Jurkat, Clone E6-1 (cell line): ENCODE measurements at places on chromosomes 1 and 21.
A peak's percentile ranks its signal among the peaks of the same experiment; 100 is the strongest.

DNA sequence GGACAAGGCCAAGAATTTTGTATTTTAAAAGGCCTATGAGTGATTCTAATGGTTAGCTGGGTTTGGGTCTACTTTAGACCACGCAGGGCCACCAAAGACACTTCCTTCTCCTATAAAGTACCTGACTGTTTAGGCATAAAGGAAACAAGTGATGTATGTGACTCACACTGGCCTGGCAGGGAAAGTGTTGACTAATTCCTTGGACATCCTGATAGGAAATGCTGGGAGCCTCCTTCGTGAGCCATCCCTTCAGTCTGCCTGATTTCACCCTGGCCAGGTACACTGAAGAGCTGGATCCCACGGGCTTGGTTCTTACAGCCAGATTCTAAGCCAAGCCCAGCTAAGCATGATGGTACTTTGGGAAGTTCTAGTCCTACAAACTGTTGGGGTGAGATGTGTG, 100.5 kb upstream of the HMGB4 start:
- DNase-seq = no peak

DNA sequence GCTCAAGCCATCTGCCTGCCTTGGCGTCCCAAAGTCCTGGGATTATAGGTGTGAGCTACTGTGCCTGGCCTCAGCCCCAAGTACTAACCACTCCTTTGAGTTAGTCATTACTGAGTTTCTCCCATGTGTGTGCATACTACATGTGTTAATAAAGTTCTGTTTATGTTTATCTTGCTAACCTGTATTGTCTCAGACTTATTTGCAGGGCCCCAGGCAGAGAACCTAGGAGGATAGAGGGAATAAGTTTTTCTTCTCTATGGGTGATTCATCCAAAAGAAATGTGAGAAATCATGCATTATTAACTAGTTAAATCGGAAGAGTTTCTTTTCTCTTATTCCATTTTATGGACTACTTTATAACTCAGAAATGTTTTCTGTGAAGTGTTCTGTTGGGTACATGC, 203.9 kb upstream of the CACYBP start:
- no peak for DNase-seq

GRCh38 chr1:235776396-235776795, 90.3 kb downstream of the LYST start:
- no peak for DNase-seq

DNA sequence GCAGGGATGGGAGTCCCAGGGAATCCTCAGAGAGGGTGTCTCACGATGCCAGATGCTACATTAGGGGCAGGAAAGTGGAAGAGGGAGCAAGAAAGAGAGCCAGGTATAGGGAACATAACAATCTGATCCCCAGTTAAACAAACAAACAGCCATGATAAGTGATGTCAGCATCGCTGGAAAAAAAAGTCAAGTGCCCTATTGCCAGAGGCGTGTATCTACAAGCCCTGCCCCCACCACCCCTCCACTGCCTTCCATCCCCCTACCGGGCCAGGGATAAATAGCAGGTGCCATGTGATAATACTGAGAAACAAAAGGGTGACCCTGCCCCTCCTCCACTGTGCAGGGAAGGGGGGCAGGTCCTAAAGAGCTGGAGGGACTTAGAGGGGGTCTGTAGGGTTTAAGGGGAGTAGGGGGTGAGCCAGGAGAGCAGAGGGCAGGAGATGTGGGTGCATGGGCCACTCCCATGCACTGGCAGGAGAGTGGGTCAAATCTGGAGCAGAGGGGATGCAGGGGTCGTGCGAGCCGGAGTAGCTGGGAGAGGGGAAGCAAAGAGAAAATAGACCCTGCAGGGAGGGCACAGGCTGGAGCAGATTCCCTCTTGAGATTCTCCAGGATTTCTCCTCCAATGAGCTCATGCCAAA, 3.4 kb downstream of the SLC26A9 start:
- DNase-seq = peak; percentile 73

DNA sequence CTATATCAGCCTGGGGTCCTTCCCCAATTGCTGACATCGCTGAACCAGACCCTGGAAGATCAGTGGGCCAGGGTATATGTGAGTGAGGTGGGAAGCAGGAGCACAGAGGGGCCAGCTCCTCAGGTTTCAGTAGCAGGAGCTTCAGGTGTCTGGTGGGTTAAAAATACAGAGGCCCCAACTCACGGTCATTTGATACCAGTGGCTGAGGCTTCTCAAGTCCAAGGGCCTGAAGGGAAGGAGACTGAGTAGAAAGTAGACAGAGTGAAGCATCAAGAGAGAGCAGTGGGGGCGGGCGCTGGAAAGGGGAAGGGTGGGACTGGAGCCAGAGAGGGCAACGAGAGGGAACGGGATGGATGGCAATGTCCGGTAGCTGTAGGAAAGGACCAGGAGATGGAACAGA, 2.0 kb upstream of the CASQ1 start:
- DNase-seq = no peak

- no peak for DNase-seq
Observed at GRCh38 chr1:168137515-168137821, 738 bp upstream of the GPR161 start.

GRCh38 chr1:90400131-90400530, 317.0 kb downstream of the BARHL2 start:
- no peak for DNase-seq

- DNase-seq = no peak
Observed at GRCh38 chr21:45304945-45305344, 17.2 kb upstream of the POFUT2 start.

GRCh38 chr1:118254001-118254400, 69.0 kb upstream of the SPAG17 start:
- no peak for DNase-seq

DNA sequence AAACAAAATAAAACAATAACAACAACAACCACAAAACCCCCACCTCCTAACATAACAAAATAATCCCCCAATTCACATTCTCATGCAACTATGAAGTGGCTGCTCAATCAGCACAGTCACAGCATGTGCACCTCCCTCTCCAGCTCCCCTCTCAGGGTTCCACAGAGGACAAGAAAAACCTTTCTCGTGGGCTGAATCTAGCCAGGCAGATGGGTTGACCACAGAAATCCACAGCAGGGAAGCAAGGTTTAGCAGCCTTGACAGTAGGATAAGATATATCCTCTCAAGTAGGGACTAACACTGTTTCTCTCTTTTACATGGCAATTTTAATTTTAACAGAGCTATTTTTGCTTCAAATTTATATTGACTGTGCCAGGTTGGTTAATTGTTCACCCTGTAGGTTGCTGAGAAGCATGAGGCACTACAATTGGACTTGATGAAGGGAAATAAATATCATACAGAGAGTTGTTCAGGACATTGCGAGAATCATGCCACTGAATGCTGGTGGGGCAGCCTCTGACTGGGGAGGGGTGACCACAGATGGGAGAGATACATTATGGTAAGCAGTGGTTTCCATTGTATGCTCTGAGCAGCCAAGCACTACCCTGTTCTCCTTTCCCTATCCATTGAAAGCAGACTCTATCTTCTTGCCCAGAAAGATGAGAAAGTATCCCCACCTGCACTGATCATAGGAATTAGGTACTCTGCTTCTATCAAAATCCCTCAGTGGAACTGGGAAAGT, 535.1 kb downstream of the DPYD start:
- DNase-seq = no peak

- DNase-seq = no peak
Observed at GRCh38 chr1:245085508-245086095, 69.2 kb upstream of the KIF26B start.

- no peak for DNase-seq
Observed at GRCh38 chr1:87735750-87736149, 407.1 kb downstream of the LMO4 start.

GRCh38 chr1:81702903-81703302, 97.8 kb upstream of the ADGRL2 start:
- no peak for DNase-seq

GRCh38 chr1:113804421-113805255, 7.6 kb downstream of the RSBN1 start:
- no peak for DNase-seq

GRCh38 chr1:208251911-208252835, 8.0 kb upstream of the PLXNA2 start:
- DNase-seq = no peak

DNA sequence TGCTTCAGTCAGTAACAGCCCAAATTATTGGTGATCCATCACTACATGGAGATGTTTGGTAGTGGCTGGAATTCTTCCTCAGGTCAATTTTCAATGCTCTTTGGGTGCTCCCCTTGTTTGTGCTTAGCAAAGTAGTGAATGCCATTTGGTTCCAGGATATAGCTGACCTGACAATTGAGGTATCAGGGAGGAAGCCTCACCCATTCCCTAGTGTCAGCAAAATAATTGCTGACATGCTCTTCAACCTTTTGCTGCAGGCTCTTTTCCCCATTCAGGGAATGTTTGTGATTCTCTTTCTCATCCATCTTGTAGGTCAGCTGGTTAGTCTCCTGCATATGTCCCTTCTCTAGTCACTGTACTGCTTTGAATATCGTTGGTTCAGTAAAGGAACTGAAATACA, 7.1 kb upstream of the OR10K1 start:
- DNase-seq = no peak

- DNase-seq = no peak
Observed at GRCh38 chr21:29265690-29266479, 32.8 kb upstream of the BACH1 start.

DNA sequence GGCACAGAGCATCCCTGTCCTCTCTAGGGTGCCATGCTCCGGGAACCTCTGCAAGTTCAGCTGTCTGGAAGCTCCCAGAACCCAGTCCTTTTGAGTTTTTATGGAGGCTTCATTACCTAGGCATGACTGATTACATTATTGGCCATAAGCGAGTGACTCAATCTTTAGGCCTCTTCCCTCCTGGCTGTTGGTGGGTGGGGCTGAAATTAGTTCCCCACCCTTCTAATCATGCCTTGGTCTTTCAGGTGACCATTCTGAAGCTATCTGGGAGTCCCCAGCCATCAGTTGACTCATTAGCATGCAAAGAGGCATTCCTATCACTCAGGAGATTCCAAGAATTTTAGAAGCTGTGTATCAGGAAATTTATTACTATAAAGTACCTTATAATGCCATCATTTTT, 46.6 kb downstream of the WLS start:
- no peak for DNase-seq

DNA sequence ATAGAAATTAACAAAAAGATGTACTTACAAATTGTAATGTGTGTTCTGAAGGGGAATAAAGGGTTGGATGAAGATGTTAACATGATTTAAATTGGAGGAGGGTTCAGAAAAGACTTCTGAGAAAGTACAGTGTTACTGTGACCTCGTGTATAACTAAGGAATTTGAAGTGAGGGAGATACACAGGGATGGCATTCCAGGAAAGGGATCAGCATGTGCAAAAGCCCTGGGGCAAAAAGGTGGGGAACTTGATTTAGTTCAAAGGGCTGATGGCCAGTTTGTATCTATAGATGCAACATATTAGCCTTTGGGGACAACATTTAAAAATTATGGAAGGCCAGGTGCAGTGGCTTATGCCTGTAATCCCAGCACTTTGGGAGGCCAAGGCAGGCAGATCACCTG, 33.3 kb upstream of the DEGS1 start:
- DNase-seq = no peak

DNA sequence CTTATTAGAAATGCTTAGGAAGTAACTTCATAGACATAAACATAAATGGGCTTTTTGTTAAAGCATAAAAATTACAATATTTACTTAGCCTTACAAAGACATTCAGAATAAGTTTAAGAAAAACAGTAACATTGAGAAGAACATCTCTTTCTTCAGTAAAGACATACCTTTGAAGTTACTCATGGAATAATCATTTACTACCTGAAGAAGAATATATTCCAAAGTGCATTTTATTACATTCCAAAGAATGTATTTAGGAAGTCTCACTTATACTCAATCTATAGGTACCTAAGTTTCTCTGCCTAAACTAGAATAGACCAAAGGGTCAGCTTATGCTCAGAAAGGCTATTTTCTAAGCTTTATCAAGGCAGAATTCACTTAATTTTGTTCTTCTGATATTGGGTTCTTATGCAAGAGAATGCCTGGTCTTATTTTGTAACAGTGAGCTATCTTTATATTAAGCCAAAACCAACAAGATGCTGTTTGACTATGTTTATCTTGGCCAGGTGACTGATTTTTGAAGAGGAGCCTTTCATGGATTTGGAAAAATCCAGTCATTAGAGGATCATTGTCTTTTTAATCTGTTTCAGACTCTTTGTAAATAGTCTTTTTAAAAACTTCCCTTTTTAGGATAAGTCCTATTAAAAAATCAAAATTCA, 110.1 kb downstream of the OLFML2B start:
- no peak for DNase-seq

DNA sequence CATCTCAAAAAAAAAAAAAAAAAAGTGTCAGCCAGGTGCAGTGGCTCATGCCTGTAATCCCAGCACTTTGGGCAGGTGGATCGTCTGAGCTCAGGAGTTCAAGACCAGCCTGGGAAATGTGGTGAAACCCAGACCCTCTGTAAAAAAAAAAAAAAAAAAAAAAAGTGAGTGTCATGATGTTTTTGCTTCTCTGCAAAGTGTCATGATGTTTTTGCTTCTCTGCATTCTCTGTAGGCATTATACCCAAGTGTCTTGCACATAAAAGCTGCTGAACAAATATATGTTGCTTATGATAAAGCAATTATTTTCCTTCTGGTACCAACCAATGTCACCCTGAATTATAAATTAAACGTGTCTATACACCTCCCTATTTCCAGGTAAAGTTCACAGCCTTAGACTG, 1.7 kb downstream of the ACBD6 start:
- DNase-seq = no peak

DNA sequence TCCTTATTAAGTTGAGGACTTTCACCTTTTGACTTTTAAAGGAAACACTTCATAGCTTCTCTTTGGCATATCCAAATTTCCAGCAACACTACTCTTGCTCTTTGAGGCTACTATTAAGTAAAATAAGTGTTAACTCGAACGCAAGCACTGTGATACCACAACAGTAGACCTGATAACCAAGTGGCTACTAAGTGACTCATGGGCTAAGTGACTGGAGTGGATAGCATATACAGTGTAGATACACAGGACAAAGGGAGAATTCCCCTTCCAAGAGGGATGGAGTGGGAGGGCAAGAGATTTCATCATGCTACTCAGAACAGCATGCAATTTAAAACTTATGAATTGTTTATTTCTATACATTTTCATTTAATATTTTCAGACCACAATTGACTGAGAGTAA, 9.8 kb upstream of the KCNA3 start:
- DNase-seq = no peak

- DNase-seq = no peak
Observed at GRCh38 chr1:228871314-228872061, 136.2 kb downstream of the RHOU start.

GRCh38 chr1:231000639-231001038, 21.7 kb downstream of the ARV1 start:
- no peak for DNase-seq

GRCh38 chr21:45949928-45950739, 31.4 kb upstream of the COL6A1 start:
- no peak for DNase-seq

GRCh38 chr1:9573723-9574122, 15.0 kb upstream of the TMEM201 start:
- no peak for DNase-seq

DNA sequence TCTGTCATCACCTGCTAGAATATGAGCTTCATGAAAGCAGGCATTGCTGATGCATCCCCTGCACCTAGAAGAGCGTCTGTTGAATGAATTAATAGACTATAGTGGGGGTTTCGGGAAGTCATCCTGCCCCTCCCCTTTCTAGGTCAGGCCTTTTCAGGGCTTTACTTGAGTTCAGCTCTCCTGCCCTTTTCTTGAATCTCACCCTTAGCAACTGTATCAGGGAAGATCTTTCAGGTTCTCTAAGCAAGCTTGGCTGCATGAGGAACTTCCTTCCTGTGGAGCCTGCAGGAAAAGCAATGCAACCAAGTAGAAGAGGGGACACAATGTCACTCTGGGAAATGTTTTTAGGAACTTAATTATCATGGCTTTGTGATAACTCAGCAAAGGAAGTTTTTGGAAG, 27.2 kb upstream of the KIAA0040 start:
- DNase-seq = no peak
